Osteocyte (in vitro differentiated cells): ENCODE measurements at places on chromosomes 11 and 22. TPM values are rescaled to one million over a fixed set of nuclear protein-coding genes. Genes with fewer than 3 reads are reported as not detected.

The NAALAD2 gene
- total RNA-seq, result 3.9 and 5.5 TPM in 2 replicates

The TMEM109 gene
- 144 and 152 TPM in 2 replicates for total RNA-seq

DNA sequence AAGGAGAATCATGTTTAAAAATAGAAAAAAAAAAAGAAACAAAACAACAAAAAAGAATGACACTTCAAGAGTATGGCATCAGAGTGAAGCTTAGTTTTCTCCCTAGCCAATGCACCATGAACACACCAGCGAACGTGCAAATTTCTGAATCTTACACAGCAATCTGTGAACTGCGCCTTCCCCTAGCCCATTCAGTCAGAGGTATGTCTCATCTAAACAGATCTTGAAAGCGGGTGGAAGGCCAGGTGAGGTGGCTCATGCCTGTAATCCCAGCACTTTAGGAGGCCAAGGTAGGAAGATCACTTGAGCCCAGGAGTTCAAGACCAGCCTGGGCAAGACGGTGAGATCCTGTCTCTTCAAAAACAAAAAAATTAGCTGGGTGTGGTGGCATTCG lies 113.1 kb downstream of the MICAL3 start:
- DNase-seq, result no peak

DNA sequence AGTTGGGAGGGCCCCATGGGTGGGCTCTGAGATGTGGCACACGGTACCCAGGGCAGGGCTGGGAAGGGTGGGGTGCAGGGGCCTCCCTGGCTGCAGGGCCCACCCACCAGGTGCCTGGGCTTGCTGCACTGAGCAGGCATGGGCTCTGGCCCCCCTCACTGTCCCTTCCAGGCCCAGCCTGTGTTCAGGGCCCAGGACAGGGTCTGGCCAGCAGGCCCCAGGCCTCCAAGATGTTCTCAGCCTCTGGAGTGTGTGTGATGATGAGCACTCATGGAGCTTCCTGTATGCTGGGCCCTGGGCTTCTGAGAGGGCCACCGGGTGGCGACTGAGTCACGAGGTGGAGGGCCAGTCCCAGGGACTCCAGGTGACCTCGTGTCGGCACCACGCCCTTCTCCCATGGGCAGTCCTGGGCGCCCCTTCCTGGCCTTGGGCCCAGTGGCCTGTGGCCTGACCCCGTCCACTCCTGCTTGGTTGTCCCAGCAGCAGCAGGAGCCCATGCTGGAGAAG lies 55.9 kb upstream of the CCDC188 start:
- no peak for DNase-seq

- DNase-seq, result no peak
These were observed 766.4 kb downstream of the FAM181B start for GRCh38 chr11:81967242-81967641.

GRCh38 chr11:47185305-47186075 lies 744 bp downstream of the PACSIN3 start:
- DNase-seq, result peak; percentile 85

DNA sequence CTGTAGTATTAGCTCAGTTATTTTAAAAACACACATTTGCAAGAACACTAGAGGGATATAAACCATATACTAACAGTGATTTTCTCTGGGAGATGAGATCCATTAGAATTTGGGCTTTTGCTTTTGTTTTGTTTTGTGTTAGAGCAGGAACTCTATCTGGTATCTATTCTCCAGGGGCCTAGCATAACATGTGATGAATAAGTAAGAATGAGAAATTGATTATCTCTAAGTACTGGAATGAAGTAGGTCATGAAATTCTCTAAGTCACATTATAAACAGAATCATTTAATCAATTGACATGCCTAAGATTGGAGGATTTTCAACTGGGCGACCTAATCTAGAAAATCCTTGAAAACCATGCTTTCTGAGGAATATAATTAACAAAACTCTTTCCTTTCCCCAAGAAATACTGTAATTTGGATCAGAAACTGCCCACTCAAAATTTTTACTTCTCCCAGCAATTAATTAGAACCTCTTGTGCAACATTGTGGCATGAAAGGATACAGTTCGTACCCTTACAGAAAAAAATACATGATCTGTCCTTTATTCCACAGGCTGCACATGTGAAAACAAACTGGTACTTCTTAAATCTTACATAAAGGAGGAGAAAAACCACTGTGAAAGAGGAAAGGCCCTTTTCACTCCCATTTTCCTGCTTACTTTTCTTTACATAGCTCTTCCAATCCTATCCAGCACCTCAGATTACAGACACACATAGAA lies 93.5 kb downstream of the MRTFA start:
- DNase-seq, result no peak

GRCh38 chr11:127902382-127902781 lies 685.0 kb downstream of the ETS1 start:
- DNase-seq, result no peak

GRCh38 chr11:96393753-96394348 lies 4.0 kb downstream of the JRKL start:
- DNase-seq, result no peak

DNA sequence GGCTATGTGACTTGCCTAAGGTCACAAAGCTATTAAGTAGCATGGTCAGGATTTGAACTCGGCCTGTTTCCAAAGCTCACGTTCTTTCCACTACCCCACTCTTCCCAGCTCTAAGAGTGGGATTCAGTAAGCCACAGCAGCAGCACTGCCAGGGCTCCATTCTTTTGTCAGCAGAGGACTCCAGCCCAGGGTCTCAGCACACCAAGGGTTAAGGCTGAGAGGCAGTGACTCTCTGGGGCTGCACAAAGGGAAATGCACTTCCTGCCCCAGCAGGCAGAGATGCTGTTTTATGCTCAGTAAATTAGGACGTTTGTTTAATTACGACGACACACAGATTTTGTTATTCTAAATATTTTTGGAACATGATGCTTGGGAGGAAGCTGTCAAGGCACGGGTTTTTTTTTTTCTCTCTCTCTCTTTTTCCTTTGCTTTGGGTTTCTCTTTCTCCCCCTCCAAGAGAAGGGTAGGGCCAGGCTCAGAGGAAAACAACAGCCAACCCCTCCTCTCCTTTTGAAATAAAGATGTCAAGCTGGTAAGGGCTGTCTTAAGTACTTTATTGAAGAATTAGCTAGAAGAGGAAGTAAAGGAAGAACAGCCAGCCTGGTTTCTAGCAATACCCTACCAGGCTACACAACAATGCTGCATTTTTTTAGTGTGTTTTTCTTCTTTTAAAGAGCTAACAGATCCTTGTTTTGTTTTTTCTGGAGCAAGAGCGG lies 2.8 kb downstream of the MYH9 start:
- DNase-seq, result no peak
